ENCODE measurements at places on chromosomes 16 and 17.

GRCh38 chr16:82523815-82524214 lies 103.0 kb upstream of the CDH13 start:
- no peak for DNase-seq

- no peak for DNase-seq
Observed at GRCh38 chr16:71853413-71853812, 7.6 kb downstream of the ATXN1L start.

- no peak for DNase-seq
Observed at GRCh38 chr17:12250973-12251372, 230.3 kb downstream of the MAP2K4 start.

DNA sequence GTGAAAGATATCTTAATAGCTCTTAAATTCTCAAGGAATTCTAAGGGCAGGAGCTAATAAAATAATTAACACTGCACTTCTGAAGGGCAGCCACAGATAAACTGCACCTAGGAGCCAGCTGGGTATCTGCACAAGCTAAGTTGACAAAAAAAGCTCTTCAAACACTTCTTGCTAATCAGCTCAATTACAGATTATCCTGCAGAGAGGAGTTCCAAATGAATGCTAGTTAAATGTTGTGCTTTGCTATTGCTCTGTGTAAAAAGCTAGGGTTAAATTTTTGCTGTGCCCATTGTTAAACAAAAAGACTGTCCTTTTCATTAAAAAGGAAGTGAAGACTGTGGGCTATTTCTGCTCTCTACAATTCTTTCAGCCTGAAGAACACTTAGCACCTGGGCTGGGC lies 158.5 kb upstream of the SHISA6 start:
- no peak for DNase-seq

- DNase-seq: no peak
Observed at GRCh38 chr16:5851393-5851982, 753.9 kb upstream of the EEF2KMT start.

- peak; percentile 83 for DNase-seq
Observed at GRCh38 chr16:57536306-57537193, at the start of gene CCDC102A. TSS of gene CCDC102A (minus strand) at chr16:57536571. CDS start at chr16:57529177, 7,394 bp downstream.

DNA sequence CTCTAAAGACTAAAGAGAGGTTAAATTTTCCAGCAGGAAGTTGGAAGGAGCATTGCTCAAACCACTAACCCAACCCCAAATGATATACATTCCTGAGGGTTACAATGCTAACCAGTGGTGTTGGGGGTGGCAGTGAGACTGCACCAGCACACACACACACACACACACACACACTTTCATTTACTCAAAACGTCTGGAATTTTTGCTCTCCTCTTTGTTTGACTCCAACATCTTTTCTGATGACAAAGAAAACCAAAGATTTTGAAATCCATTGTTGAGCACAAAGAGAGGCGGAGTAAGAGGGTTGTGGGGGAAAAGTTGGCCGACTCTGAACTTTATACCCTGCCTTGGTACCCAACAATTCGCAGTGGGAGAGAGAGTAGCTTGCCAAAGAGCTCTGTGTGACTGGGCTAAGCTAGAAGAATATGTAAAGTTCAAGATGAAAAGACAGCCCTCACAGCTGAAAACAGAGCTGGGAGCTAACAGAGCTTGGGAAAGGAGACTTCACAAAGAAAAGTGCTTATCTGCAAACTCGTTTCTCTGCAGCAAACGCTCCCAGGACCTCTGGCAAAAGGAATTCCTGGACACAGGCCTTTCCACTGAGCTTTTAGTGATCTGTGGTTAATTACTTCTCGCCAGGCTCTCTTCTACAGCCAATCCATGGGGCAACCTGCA lies 426.0 kb upstream of the CDH11 start:
- no peak for DNase-seq

Data from activated effector memory CD4-positive, alpha-beta T cell treated with anti-CD3 and anti-CD28 coated beads, Interleukin-2, amount 50 U/mL, for 16 hours (primary cell).